ENCODE measurements at places on chromosomes 3 and 15.

DNA sequence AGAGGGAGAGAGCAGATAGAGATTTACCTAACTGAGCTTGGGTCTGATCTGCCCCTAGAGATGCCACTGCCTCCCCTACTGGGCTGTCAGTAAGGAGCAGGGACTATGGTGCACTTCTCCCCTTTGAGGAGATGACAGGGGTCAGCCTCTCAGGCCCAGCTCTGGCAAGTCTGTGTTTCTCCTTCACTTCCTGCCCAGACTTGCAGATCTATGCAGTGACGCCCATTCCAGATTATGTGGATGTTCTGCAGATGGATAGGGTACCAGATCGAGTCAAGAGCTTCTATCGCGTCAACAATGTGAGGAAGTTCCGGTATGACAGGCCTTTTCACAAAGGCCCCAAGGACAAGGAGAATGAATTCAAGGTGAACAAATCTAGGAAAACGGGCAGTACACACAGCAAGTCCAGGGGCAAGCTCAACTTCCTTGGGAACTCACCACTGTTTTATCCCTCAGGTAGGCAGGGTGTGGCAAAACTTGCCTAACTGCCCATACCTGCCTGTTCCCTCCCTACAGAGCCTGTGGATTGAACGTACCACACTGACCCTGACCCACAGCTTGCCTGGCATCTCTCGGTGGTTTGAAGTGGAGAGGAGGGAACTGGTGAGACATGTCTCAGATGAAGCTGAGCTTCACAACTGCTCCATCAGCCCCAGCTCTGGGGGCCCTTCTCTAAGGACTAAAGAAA, 29.1 kb upstream of the MANF start:
- no peak for DNase-seq

- DNase-seq: no peak
These were observed 8.5 kb downstream of the MRAS start for GRCh38 chr3:138356730-138357405.

DNA sequence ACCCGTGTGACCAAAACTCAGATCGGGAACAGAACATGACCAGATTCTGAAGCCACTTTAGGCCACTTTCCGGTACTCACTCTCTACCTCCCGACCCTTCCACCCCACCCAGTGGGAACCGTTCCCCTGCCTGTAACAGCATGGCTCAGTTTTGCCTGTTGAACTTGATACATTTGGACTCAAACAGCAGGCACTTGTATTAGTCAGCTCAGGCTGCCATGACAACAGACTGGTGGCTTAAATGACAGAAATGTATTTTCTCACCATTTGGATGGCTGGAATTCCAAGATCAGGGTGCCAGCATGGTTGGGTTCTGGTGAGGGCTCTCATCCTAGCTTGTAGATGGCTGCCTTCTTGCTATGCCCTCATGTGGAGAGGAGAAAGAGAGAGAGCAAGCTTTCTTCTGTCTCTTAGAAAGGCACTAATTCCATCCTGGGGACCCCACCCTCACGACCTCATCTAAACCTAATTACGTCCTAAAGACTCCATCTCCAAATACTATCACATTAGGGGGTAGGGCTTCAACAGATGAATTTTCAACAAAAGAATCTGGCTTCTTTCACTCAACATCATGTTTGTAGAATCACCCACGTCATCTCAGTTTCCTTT, 9.3 kb upstream of the SSUH2 start:
- no peak for DNase-seq

GRCh38 chr15:42858540-42858939, 62.0 kb downstream of the TTBK2 start:
- DNase-seq: no peak

- DNase-seq: no peak
These were observed 464.2 kb downstream of the MECOM start for GRCh38 chr3:169199283-169199682.

GRCh38 chr3:31925271-31925630, 55.8 kb downstream of the OSBPL10 start:
- no peak for DNase-seq

GRCh38 chr3:189455009-189455408, 176.2 kb upstream of the TP63 start:
- no peak for DNase-seq

DNA sequence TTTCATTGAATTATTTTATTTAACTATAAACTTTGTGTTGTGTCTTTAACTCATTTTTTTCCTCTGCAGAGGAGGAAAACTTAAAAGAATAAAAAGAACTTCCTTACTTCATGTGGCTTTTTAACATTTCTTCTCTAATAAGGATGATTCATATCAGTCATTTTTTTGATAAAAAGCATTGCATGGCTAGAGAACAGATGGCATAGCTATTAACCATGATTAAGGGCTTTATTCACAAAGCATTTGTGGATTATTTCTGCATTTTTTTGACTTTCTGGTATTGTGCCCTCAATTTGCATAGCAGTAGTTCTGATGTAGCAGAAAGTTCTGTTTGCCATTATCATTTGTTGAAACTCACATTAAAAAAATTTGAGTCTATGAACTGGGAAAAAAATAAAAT, 540.8 kb downstream of the SI start:
- DNase-seq: no peak

DNA sequence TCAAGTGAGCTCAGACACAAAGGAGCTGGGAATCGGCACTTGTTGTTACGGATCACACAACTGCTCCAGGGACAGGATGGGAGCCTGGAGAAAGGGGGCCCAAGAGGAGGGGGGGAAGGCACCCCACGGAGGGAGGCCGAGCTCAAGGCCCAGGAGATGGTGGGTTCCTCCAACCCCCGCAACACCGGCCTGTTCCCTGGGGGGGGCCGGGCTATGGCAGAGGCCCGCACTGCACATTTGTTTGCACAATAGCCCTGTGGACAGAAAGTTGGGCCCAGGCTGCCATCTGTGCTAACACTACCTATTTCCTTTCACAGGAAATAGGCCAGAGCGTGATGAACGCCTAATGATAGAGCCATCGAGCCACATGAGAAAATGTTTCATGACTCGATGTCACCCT, 147.1 kb downstream of the NSMCE3 start:
- DNase-seq: no peak

- DNase-seq: no peak
These were observed 174.4 kb upstream of the THBS1 start for GRCh38 chr15:39406485-39406884.

GRCh38 chr15:71562251-71562650, 248.1 kb upstream of the NR2E3 start:
- DNase-seq: no peak

Measured in GM13977 (cell line).